ENCODE measurements at places on chromosomes 16 and 17.
A peak's percentile ranks its signal among the peaks of the same experiment; 100 is the strongest.

DNA sequence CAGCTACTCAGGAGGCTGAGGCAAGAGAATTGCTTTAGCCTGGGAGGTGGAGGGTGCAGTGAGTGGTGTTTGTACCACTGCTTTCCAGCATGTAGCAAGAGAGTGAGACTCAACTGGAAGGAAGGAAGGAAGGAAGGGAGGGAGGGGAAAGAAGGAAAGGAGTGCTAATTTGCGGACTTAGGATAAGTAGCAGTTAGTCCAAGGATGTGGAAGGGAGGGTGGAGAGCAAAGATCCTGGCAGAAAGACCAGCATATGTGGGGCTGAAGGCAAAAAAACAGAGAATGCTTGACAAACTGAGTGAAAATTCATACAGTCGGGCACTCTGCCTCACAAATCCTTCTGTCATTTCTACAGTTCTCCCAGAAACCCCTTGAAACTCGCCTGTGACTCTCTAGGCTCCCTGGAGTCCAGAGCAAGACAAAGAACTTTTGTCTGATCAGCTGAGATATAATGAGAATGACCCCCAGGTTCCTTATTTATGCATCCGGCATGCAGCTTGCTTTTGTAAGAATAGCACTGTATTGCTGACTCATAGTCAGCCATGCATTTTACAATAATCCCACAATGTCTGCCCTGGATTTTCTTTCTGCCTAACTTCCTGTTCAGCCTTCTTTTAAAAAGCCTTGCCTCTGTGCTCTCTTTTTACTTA lies 31.5 kb downstream of the CDK5RAP3 start:
- DNase-seq, result peak; percentile 47

GRCh38 chr16:81214745-81215166 lies 23.7 kb upstream of the BCO1 start:
- DNase-seq, result no peak

DNA sequence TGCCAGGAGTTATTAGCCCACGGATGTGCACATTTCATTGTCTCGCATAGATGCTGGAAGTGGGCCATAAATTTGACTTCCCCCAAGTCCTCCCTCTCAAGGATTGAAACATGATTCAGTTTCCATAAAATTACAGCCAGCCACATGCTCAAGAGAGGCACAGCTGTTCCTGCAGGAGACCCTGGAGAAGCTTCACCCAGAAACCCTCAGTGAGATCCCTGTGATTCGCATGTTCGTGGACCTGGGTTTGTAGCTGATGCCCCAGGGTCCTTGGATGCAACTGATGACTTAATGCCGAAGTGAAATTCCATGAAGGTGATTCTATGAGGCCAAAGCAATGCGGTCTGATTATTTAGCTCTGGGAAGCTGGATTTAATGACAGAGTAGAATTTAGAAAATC lies 24.7 kb upstream of the AQP8 start:
- DNase-seq, result no peak

DNA sequence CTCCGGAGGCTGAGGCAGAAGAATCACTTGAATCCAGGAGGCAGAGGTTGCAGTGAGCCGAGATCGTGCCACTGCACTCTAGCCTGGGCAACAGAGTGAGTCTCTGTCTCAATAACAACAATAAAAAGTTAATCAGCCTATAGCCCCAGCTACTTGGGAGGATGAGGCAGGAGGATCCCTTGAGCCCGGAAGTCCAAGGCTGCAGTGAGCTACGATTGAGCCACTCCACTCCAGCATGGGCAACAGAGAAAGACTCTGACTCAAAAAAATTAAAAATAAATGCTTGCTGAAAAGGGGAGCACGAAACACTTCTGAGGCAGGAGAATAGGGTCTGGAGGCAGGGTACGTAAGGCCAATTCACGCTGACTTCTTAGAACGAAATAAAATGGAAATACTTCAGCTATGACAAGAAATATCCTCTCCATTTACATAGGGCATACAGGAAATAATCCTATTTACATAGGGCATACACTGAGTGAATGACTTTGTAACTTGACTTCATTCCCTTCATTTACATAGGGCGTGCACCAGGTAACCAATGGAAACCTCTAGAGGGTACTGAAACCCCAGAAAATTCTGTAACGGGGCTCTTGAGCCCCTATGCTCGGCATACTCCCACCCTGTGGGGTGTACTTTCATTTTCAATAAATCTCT lies 3.2 kb upstream of the PRPSAP1 start:
- DNase-seq, result no peak

DNA sequence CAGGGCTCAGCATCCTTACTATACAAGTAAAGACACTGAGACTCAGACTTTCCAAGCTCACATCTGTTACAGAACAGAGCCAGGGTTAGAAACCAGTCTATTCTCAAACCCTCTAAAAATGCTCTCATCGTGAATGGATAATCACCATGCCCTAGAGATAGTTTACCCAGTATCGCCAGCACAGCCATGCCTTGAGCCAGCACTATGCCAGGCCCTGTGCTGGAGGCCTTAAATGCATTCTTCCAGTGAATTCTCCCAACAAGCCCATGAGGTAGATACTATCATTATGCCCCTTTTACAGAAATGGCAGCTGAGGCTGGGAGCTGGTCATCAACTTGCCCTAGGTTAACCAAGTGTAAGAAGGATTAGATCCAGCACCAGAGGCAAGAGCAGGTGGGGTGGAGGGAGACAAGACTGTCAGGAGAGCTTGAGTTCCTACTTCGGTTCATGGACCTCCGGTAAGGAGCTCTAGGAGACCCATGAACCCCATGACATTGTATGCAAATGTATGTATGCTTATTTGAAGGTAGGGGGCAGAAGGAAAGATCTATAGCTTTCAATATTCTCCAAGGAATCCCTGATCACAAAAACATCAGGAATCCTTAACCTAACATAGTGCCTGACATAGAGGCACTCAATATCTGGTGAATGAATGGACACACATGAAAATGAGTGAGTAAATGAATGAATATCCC lies 5.2 kb downstream of the KRT14 start:
- DNase-seq, result no peak

- no peak for DNase-seq
Measured at GRCh38 chr16:85915125-85915845, 16.3 kb downstream of the IRF8 start.

- DNase-seq, result no peak
Measured at GRCh38 chr16:57264950-57265371, 19.5 kb downstream of the PLLP start.

GRCh38 chr16:4172070-4172469 lies 55.8 kb upstream of the ADCY9 start:
- no peak for DNase-seq

GRCh38 chr16:87924811-87925670 lies 11.3 kb downstream of the CA5A start:
- peak; percentile 87 for DNase-seq

- no peak for DNase-seq
Measured at GRCh38 chr17:63277629-63278028, 168.5 kb downstream of the CYB561 start.

DNA sequence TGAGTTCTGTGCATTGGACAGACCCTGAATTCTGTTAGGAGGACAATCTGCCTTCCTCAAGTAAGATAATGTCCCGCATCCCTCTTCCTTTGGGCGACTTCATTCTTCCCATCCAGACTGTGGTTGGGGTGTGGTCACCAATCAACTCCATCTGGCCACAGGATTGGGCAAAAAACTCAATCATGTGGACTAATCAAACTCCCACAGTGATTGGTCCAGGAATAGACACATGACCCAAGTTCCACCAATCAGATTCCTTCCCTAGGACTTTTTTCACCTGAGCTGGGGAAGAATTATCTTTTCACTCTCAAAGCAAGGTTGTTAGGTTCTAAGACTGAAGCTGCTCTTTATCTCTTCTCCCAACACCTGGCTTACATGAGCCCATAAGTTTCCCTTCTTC lies 13.2 kb upstream of the NKD1 start:
- no peak for DNase-seq

- no peak for DNase-seq
Measured at GRCh38 chr17:43755389-43755875, 3.2 kb downstream of the SOST start.

DNA sequence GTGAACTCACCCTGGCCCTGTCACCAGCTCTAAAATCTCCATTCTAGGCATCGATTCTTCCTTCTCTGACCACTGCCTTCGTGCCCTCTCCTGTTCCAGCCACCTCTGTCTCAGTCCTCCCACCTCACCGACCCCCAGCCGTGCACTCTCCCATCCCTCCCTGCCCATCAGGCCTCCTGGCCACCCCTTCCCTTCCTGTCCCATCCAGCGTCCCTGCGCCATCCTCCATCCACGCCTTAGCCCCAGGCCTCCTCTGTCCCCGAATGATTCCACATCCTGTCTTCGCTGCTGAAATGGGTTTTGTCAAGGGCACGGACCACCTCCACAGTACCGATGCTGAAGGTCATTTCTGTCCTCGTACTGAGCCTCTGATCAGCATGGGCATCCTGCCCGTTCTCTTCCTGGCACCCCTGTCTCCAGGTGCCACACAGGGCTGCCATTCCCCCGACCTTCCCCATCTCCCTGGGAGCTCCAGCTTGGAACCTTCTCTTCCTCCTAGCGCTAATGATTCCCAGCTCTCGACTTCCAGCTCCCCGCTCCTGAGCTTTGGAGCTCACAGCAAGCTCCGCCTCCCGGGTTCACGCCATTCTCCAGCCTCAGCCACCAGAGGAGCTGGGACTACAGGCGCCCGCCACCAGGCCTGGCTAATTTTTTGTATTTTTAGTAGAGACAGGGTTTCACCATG lies 2.6 kb downstream of the TRIM65 start:
- DNase-seq, result no peak

DNA sequence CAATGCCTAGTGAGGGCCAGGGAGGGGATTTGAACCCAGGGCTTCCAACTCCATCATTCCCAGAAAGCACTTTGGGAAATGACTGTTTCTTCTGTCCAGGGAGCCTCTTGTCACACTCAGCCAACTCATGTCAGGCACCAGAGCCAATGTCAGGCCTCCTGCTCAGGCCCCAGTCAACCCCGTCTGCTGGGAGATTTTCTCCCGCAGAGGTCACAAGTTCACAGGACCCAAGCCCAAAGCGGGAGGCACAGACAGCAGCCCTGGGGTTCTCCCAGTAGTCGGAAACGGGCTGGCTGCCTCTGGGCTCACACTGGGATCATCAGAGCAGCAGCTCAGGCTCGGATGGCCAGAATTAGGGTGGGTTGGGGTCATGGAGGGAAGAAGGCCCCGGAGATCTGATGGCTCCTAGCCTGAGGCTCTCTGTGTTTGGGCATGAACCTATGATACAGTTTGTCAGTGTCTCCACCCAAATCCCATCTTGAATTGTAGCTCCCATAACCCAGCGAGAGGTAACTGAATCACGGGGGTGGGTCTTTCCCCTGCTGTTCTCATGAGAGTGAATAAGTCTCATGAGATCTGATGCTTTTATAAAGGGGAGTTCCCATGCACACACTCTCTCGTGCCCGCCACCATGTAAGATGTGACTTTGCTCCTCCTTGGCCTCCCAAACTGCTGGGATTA lies 255.5 kb downstream of the PARN start:
- no peak for DNase-seq

DNA sequence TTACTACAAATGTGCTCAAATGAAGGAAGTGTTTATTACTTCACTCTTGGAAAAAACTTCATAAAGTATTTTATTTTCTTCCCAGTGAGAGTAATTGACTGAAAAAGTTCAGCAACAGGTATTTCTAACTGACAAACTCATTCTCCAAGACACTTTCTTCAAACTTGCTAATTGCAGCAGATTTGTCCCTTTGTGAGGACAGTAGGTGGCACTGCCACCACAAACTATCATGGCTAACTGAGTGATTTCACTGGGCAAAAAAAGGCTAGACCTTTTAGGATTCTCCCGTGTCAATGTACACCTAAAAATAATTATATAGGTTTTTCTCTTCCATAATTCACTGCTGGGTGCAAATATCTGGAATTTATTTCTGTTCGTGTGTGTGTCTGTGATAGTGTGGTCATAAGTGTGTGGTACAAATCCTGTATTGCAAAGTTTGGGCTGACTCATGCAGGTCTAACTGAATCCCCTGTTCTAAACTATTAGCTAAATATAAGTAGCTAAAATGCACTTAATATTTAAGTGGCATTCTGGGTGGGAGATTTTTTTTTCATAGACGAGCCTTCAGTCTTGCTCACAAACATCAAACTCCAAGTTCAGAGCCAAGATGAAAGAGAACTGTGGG lies 3.9 kb downstream of the HS3ST3A1 start:
- DNase-seq, result no peak

- DNase-seq, result no peak
Measured at GRCh38 chr17:13273806-13274205, 256.0 kb upstream of the ELAC2 start.

- no peak for DNase-seq
Measured at GRCh38 chr17:351449-351738, 1.2 kb downstream of the RPH3AL start.

DNA sequence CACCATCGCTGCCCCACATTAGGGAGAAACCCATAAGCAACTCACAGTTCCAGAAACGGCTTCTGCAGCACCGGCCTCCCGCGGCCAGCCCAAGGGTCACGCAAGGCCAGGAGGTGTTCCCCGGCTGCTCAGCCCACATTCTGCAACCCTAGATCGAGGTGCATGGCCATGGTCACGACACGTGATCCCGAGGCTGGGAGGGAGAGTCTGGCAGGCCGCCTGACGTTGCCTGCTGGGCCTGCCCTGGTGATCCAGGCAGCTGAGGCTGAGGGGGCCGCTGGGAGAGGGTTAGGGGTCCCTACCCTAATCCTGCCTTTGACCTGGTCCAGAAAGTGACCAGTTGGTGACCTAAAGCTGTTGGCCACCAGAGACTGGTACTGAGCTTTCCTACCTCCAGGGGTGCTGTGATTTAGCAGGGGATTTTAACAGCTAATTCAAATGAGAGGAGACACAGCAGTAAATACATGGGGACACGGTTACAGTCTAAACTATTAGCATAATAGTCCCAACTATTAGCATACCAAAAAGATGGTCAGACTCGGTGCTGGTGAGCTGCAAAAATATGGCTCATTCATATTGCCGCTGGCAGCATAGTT lies 97.4 kb upstream of the CIBAR2 start:
- no peak for DNase-seq

GRCh38 chr16:29290631-29291247 lies 115.8 kb downstream of the NPIPB11 start:
- DNase-seq, result no peak

DNA sequence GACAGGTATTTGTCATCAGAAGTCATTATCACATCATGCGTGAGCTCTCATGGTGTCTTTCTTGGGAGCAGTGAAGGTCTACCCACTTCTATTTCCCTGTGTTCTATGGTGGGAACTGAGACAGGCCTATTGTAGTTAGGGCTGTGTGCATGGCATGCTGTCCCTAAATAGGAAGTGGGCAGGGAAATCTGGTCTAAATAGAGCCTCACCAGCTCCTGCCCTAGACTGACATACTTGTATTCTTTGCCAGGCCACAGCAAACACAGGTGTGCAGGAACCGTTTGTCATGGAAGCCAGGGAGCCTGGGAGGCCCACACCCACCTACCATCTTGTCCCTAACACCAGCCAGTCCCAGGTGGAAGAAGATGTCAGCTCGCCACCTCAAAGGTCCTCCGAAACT lies 10.1 kb downstream of the SLC7A6 start:
- no peak for DNase-seq

GRCh38 chr16:85999778-86000177 lies 100.8 kb downstream of the IRF8 start:
- no peak for DNase-seq

All from NCI-H1694 (cell line).